ENCODE measurements at places on chromosomes 1 and 21. TPM values are rescaled to one million over a fixed set of nuclear protein-coding genes. Genes with fewer than 3 reads are reported as not detected.

Gene RBM11
- 3.9 TPM for total RNA-seq

DNA sequence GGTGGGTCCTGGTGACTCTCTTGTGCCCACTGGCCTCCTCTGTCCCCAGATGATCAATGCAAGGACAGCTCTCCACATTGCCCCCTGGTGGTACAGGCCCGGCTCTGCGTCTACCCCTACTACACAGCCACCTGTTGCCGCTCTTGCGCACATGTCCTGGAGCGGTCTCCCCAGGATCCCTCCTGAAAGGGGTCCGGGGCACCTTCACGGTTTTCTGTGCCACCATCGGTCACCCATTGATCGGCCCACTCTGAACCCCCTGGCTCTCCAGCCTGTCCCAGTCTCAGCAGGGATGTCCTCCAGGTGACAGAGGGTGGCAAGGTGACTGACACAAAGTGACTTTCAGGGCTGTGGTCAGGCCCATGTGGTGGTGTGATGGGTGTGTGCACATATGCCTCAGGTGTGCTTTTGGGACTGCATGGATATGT lies 10.8 kb downstream of the ADAMTSL4 start:
- H3K27ac ChIP-seq: no peak overlapping the region
- H3K36me3 ChIP-seq: no peaks in the 10 kb centered on the region
- peaks cover 11% of the 10 kb centered on the region for H3K4me1 ChIP-seq
- no peak overlapping the region for H3K4me3 ChIP-seq
- no peaks in the 10 kb centered on the region for H3K27me3 ChIP-seq

DNA sequence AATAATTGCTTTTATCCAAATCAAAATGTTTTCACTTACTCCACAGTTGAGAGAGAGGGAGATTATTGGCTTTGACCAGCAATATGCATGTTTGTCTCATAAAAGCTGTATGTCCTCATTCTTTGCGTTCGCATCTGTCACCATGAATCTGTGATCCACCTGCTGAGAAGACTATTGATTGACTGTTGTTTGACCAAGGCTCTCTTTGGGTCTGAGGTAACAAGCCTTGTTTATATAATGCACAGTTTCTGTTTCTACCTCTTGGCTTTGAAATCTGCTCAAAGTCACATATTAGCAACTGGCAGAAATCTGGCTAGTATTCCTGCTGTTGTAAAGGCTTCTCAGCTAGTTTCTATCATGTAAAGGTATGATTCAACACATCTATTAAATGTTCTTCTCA lies 157.0 kb downstream of the LYPLAL1 start:
- H3K4me3 ChIP-seq: no peak overlapping the region
- DNase-seq: no peak
- H3K36me3 ChIP-seq: no peaks in the 10 kb centered on the region
- no peaks in the 10 kb centered on the region for H3K4me1 ChIP-seq
- H3K27me3 ChIP-seq: no peaks in the 10 kb centered on the region

GRCh38 chr1:58310881-58311280 lies 235.6 kb downstream of the OMA1 start:
- no peaks in the 10 kb centered on the region for H3K36me3 ChIP-seq
- H3K4me1 ChIP-seq: peaks cover 9% of the 10 kb centered on the region
- H3K27ac ChIP-seq: no peak overlapping the region
- no peaks in the 10 kb centered on the region for H3K27me3 ChIP-seq
- DNase-seq: no peak

- DNase-seq: peak; percentile 94
- peaks cover 18% of the 10 kb centered on the region for H3K4me1 ChIP-seq
- H3K36me3 ChIP-seq: no peaks in the 10 kb centered on the region
Observed at GRCh38 chr1:153568367-153569099, 2.9 kb upstream of the S100A2 start.

DNA sequence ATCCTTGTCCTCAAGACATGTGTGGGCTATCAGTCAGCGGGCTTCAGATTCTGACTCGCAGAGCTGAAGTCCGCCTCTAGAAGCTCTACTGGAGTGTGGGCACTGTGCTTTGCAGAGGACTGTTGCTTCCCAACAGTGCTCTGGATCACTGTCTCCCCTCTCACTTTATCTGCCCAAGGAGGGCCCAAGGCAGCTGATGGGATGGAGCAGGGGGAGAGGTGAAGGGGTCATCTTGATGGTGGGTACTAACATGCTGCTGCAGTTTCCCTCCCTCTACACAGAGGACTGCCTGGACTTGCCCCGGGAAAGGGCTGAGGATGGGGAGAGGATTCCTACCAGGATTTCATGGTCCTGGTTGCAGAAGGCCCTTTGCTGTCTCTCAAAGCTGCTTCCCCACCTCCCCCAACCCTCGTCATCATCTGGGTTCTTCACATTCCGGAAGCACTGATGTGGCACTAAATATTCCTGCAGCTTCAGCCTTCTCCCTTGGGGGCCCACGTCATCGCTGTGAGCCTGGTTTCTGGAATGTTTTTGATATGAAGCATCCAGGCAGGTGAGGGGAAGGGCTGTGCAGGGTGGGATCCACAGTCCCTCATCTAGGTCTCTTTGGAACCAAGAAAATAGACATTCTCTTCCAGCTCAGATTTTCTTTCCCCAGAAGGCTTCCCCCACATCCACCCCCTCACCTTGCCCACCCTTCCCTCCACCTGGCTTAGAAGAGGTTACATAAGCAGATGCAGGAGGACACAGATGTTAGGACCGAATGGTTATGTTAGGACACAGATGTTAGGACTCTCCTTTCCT lies 23.2 kb downstream of the NUAK2 start:
- H3K4me1 ChIP-seq: peaks cover 40% of the 10 kb centered on the region
- peaks cover 15% of the 10 kb centered on the region for H3K36me3 ChIP-seq
- peak; percentile 59 for DNase-seq

DNA sequence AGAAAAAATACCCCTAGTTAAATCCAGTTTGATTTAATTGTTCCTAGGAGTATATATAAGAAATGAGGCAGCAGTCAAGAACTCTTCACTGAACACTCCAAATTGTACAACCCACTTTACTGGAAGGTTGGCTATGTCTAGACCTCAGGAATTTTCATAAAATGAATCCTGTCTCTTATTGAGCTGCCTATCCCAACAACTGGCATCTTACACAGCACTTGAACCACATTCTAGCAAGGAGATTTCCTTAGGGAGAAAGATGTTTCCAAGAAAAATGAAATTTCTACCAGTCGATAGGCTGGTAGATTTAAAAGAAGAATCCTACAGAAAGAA lies 16.3 kb downstream of the RNF19B start:
- no peaks in the 10 kb centered on the region for H3K27me3 ChIP-seq
- no peak overlapping the region for H3K27ac ChIP-seq
- H3K36me3 ChIP-seq: peaks cover 9% of the 10 kb centered on the region
- H3K4me3 ChIP-seq: no peak overlapping the region

- H3K27me3 ChIP-seq: peaks cover 5% of the 10 kb centered on the region
- H3K36me3 ChIP-seq: no peaks in the 10 kb centered on the region
- peak overlapping the region; percentile 64 for H3K4me3 ChIP-seq
- peak; percentile 61 for DNase-seq
Observed at GRCh38 chr1:236063919-236064673, 794 bp downstream of the NID1 start.

- no peak overlapping the region for H3K27ac ChIP-seq
- no peaks in the 10 kb centered on the region for H3K27me3 ChIP-seq
- DNase-seq: no peak
Observed at GRCh38 chr1:209855006-209855405, 27.2 kb downstream of the UTP25 start.

DNA sequence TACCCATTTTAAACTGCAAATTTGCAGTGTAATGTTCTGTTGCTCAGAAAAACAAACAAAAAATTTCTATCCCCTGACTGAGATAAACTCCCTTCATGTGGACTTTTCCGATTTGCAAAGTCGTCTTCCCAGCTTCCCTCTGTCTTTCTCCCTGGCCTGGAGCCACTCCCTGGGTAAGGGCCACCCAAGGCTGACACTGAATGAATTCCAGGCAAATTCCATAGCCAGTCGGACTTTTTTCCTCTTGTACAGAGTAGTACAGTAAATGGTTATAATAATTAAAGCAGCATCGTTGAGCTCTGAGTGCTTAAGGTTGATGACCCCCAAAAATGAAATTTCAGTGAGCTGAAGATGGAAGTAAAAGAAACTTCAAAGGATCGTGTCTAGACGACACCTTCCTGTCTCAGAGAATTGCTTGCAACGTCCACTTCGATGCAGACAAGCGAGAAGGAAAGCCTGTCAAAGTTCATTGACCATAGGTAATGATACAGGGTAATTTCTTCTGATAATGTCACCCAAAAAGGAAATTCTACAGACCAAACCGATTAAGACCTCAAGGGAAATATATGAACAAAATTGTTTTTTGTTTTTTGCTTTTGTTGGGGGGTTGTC lies 33.6 kb upstream of the LHX8 start:
- H3K27me3 ChIP-seq: no peaks in the 10 kb centered on the region
- no peaks in the 10 kb centered on the region for H3K36me3 ChIP-seq
- no peak overlapping the region for H3K4me3 ChIP-seq
- no peak for DNase-seq

GRCh38 chr1:194295685-194296084 lies 1109.3 kb upstream of the B3GALT2 start:
- H3K4me1 ChIP-seq: no peaks in the 10 kb centered on the region
- no peak for DNase-seq
- H3K36me3 ChIP-seq: no peaks in the 10 kb centered on the region
- H3K4me3 ChIP-seq: no peak overlapping the region
- H3K27me3 ChIP-seq: no peaks in the 10 kb centered on the region

DNA sequence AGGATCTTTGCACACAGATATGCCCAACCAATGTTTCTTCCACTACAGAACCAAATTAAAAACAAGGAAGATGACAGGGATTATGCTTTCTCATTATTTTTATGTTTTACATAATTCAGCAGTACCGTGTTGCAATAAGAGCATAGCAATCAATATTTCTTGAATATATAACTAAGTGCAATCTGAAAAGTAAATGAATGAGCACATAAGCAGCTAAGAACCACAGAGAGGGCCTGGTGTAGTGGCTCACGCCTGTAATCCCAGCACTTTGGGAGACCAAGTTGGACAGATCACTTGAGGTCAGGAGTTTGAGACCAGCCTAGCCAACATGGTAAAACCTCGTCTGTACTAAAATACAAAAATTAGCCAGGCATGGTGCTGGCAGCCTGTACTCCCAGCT lies 423.7 kb downstream of the MRPL39 start:
- no peaks in the 10 kb centered on the region for H3K4me1 ChIP-seq
- no peak overlapping the region for H3K4me3 ChIP-seq
- no peak overlapping the region for H3K27ac ChIP-seq
- H3K27me3 ChIP-seq: no peaks in the 10 kb centered on the region
- H3K36me3 ChIP-seq: no peaks in the 10 kb centered on the region
- DNase-seq: no peak

DNA sequence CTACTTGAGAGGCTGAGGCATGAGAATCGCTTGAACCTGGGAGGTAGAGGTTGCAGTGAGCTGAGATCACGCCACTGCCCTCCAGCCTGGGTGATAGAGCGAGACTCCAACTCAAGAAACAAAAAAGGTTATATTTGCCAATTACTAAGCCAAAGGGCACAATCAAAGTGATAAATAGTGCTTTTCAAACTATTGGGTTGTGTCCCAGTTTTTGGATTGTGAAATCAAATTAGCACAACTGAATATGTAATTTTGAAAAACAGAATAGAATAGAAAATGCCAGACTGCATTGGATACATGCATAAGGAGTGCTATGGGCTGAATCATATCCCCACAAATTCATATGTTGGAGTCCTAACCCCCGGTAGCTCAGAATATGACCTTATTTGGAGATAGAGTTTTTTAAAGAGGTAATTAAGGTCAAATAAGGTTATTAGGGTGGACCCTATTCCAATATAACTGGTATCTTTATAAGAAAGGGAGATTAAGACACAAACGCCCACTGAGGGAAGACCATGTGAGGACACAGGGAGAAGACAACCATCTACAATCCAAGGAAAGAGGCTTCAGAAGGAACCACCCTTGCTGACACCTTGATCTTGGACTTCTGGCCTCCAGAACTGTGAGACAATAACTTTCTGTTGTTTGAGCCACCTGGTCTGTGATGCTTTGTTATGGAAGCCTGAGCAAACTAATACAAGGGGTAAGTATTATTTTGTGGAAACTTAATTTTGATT lies 42.9 kb upstream of the HUNK start:
- H3K4me1 ChIP-seq: no peaks in the 10 kb centered on the region
- no peak overlapping the region for H3K4me3 ChIP-seq
- H3K36me3 ChIP-seq: 0 out of 2 replicates have a peak, but pooled peaks cover 2% of the 10 kb centered on the region
- no peak for DNase-seq
- H3K27me3 ChIP-seq: no peaks in the 10 kb centered on the region

GRCh38 chr1:42950116-42950481 lies 8.6 kb downstream of the SLC2A1 start:
- H3K4me1 ChIP-seq: peaks cover 24% of the 10 kb centered on the region
- no peak for DNase-seq
- H3K27ac ChIP-seq: no peak overlapping the region

- no peaks in the 10 kb centered on the region for H3K36me3 ChIP-seq
- H3K27ac ChIP-seq: no peak overlapping the region
- H3K27me3 ChIP-seq: no peaks in the 10 kb centered on the region
- no peaks in the 10 kb centered on the region for H3K4me1 ChIP-seq
- H3K4me3 ChIP-seq: no peak overlapping the region
Observed at GRCh38 chr1:76302711-76303339, 228.3 kb downstream of the ST6GALNAC3 start.

- H3K27ac ChIP-seq: no peak overlapping the region
- no peaks in the 10 kb centered on the region for H3K36me3 ChIP-seq
- no peaks in the 10 kb centered on the region for H3K27me3 ChIP-seq
- DNase-seq: no peak
- H3K4me1 ChIP-seq: peaks cover 23% of the 10 kb centered on the region
Observed at GRCh38 chr1:205495237-205495823, 9.1 kb upstream of the CDK18 start.

- H3K27ac ChIP-seq: no peak overlapping the region
- H3K4me1 ChIP-seq: peaks cover 6% of the 10 kb centered on the region
Observed at GRCh38 chr1:232578651-232579195, 51.2 kb downstream of the SIPA1L2 start.

DNA sequence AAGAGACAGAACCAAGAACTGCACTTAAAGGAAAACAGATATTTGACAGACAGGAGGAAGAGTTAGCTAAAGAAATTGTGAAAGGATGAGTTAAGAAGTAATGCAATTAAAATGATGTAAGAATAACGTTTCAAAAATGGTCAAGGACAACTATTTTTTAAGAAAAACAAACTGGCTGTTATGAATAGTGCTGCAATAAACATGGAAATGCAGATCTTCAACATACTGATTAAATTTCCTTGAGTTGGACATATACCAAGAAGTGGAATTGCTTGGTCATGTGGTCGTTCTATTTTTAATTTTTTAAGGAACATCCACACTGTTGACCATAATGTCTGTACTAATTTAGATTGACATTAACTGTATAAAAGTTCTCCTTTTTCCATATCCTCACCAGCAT lies 23.1 kb upstream of the PHTF1 start:
- peaks cover 2% of the 10 kb centered on the region for H3K4me1 ChIP-seq
- H3K36me3 ChIP-seq: peaks cover 5% of the 10 kb centered on the region
- H3K4me3 ChIP-seq: no peak overlapping the region

DNA sequence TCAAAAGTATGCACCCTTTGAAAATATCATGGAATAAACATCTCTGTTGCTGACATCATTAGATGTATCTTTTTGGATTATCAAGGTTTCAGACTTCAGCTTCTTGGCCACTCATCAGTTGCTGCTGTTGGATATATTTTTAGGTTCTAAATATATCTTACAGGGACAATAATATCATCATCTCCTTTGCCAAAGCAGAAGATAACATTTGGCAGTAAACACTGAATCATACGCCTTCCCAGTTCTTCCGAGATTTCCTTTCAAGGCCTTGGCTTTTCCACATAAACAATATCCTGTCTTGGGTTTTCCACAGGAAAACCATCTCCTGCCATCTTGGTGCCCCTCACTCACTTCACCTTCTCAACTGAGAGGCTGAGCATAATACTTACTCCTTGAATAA lies 39.3 kb downstream of the RGS7 start:
- no peak for DNase-seq
- H3K4me3 ChIP-seq: no peak overlapping the region
- no peak overlapping the region for H3K27ac ChIP-seq
- H3K4me1 ChIP-seq: no peaks in the 10 kb centered on the region

All from H1 (cell line).